ENCODE measurements at places on chromosomes 3 and 15.

DNA sequence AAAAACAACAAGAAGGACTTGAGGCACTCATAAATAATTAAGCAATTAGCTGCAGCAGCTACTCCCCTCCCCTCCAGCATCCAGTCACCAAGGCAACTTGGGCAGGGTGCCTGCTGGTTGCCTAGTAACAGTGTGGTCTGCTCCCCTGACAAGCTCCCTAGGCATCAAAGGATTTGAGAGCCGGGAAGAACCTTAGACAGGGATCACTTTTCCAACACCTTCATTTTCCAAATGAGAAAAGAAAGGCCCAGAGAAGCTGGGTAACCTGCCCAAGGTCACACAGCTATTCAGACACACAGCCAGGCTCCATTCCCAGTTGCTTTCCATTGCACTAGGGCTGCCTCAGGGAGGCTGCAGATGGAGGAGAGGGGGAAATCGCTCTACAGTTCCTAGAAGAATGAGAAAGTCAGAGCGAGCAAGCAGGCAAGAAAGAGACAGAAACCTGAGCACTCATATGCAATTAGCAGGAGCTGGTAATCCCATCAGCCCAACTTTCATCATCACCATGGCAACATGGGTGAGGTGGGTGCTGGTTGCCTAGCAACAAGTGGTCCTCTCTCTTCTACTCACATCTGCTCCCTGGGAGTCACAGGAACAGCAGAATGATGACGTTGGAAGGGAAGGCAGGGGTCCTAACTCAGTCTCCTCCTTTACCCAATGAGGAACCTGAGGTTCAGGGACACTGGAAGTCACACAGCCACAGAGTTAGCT lies 3.6 kb upstream of the EIF4E3 start:
- DNase-seq: peak; percentile 36

- DNase-seq: no peak
Measured at GRCh38 chr3:37675833-37676596, 185.7 kb upstream of the CTDSPL start.

DNA sequence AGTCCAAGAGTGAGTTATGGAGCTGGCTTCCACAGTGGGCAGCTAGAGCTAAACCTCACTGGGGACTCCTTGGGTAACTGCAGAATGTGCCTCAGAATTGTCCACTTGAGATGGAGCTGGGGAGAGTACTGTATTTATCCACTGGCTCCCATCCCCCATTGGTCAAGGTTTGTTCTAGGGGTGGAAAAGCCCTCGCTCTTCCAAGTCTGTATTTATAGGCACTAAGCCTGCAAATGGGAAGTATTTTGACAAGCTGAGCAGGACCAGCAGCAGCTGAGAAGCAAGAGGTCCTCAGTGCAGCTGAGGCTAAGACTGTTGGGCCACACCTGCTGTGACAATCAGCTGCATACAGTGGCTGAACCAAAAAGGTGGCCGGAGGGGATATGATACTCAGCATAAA lies 5.8 kb downstream of the USP13 start:
- no peak for DNase-seq

DNA sequence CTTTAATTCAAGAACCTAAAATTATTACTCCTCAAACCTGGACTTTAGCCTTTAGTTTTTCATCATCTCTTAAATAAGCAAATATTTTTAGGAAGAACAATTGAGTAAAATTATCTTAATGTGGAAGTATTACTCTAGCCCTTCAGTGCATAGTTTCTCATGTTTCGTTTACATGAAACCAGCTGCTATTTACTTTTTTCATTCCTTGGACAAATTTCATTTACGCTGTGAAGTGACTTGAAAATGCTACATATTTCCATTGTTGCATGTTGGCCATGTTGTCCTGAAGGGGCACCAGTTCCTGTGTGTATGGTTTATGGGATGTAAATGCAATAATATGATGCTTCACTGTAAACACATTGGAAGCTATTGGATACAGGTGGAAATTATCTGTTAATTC lies 49.9 kb downstream of the SLC25A26 start:
- DNase-seq: no peak

DNA sequence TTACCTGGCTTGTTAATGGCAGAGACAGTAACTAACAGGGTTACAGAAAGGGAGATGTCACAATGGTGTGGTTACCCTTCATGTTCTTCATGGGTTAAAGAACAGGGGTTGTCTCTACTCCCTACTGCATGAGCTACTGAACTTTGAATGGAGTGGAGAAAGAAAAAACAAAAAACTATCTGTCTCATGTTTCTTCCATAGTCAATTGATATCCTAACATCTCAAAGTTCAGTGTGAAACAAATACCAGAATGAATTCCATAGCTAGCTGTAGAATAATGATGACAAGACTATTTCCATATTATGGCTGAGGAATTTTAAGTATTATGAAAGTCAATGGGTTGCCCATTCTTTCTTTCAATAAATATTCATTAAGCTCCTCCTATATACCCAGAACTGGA lies 161.3 kb upstream of the LPP start:
- no peak for DNase-seq

DNA sequence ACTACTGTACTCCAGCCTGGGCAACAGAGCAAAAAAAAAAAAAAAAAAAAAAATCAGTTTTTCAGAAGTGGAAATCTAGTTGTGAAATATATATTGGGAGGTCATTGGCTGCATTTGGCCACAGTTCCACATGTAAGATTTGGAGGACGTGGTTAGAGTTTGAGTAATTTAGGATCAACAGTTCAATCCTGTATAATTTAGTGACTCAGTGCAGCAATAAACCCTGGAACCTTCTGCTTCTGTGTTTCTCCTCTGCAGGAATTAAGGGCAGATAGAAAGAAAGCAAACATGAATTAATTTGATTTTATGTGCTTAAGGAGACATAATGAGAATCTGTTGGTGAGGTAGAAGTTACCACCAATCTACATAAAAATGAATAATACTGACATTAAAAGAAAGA lies 347.0 kb downstream of the PTPRG start:
- no peak for DNase-seq

DNA sequence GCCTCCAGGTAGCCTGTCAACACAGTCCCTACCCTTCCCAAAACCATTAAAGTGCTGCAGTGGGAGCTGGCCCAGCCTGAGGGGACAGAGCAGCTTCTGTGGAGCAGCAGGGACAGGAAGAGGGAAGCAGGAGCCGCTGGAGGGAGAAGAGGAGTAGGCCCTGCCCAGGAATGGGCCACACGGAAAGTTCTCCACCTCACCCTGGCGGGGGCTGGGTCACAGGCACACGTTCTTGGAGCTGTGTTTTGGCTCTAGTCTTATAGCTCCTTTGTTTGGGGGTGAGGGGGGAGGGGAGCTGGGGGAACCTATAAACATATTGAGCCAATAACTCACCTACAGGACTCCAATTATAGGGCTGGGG lies 508.6 kb downstream of the SHQ1 start:
- no peak for DNase-seq

DNA sequence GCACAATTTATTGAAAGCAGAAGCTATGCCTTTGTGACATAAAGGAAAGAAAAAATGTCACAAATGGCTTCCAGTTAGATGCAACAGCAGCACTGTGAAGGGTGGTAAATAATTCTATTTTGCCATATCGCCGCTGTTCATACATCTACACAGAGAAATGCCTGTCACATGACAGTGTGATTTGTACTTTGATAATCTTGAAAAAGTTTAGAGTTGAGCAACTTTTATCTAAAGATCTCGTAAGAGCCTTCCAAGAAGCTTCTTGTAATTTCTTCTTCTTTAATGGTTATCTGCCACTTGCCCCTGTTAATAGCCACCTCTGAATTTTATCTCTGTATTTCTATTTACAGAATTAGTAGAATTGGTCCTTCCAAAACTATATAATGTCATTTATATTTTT lies 192.3 kb downstream of the ATP8B4 start:
- DNase-seq: no peak

GRCh38 chr3:98903705-98904481 lies 2.4 kb upstream of the DCBLD2 start:
- no peak for DNase-seq

DNA sequence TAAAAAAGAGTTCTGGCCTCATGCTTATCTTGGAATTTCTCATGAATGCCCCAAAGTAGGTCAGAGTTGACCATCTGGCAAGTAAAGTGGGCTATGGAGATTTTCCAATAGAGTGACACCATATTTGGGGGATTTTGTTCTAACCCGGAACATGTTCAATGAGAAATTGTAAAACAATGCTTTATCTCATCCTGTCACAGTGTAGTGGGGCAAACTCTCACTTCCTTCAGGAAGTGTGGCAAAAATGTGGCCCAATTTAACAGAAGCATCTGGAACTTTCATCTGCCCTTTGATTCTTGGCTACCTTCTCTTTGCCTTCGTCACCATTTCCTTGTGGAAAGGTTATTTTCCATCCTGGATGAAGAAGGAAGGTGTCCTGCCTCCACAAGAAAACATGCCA lies 70.8 kb downstream of the ADAMTS9 start:
- DNase-seq: no peak

DNA sequence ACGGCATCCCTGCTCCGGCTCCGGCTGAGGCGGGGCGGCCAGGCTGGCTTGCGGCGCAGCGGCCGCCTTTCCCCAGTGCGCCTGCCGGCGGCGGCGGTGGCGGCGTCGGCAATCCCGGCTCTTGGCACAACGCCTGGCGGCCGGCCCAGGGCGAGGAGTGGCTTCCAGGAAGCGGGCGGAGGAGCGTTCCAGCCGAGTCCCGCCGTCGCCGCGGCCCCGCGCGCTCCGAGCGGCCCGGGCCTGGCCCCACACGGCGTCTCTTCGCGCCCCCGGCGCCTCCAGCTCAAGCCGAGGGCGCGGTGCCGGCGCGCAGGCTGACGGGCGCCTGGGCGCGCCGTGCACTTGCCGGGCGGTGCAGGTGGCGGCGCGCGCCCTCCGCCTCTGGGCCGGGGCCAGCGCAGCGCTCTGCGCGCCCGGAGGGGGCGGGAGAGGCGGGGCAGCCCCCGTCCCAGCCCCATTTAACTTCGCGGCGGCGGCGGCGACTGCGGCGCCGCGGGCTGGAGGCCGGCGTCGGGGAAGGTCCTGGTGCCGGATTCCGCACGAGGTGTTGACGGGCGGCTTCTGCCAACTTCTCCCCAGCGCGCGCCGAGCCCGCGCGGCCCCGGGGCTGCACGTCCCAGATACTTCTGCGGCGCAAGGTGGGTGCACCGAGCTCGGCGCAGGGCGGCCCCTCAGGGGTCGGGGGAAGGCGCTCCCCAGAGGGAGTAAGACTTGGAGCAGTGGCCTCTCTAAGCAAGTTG lies at the start of gene ADAMTSL3:
Gene ADAMTSL3 (plus strand): TSS at position 485 of the 740 bp plus-strand sequence. CDS start 1,639 bp downstream, outside the sequence.
- DNase-seq: no peak

DNA sequence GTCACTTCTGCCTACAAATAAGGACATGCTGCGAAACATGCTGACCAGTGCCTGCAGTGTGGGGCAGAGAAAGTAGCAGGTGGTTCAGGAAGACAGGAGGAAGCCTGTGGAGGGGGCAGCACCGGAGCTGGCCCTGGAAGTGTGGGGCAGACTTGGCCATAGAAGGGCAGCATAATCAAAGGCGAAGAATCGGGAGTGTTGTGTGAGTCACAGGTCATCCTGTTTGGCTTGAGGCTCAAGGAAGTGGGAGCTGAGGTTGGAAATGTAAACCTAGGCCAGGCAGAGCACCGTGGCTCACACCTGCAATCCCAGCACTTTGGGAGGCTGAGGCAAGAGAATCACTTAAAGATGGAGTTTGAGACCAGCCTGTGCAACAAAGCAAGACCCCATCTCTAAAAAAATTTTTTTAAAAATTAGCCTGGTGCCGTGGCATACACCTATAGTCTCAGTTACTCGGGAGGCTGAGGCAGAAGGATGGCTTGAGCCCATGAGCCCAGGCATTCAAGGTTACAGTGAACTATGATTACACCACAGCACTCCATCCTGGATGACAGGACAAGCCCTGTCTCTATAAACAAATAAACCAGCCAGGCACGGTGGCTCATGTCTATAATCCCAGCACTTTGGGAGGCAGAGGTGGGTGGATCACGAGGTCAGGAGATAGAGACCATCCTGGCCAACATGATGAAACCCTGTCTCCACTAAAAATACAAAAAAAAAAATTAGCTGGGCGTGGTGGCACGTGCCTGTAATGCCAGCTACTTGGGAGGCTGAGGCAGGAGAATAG lies 54.0 kb downstream of the FAM43A start:
- DNase-seq: no peak

DNA sequence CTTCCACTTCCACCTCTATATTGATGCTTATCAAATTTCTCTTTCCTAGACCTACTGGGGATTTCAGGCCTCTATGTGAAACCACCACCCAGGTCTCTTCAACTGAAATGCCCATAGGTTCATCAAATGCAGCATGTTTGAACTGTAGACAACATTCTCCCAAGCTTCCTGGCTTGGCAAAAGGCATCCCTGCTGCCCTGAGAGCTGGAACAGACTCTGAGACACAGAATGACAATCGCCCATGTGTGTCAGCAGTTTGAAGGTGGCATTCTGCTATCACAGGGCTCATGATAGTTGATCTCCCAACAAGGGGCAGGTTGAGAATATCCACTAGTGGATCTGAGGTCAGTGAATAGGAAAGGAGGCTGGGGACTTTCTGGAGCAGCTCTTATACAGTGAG lies 200.7 kb downstream of the RPLP1 start:
- DNase-seq: no peak

- no peak for DNase-seq
Measured at GRCh38 chr3:47908744-47909143, 105.8 kb downstream of the DHX30 start.

GRCh38 chr3:146590521-146590920 lies 14.6 kb downstream of the PLSCR5 start:
- DNase-seq: no peak

DNA sequence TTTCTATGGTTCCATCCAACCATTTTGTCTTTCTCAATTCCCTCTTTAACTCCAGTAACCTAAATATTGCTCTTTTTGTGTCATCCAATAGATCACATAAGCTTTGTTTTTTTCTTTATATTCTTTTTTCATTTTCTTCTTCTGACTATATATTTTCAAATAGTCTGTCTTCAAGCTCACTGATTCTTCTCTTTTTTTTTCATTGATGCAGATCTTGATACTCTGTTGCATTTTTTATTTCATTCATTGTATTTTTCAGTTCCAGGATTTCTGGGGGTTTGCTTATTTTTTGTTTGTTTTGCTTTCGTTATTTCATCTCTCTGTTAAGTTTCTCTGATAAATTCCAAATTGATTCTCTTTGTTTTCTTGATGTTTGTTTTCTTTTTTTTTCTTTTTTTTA lies 36.2 kb downstream of the CLDN1 start:
- DNase-seq: no peak

GRCh38 chr3:127990461-127990860 lies 61.8 kb upstream of the SEC61A1 start:
- no peak for DNase-seq

GRCh38 chr3:85760342-85760741 lies 801.6 kb downstream of the CADM2 start:
- DNase-seq: no peak

GRCh38 chr3:71492974-71493771 lies 90.4 kb downstream of the FOXP1 start:
- peak; percentile 84 for DNase-seq

GRCh38 chr3:174016186-174016585 lies 618.6 kb downstream of the NLGN1 start:
- DNase-seq: no peak

GRCh38 chr15:69997161-69997485 lies 100.6 kb downstream of the TLE3 start:
- no peak for DNase-seq

GRCh38 chr3:146550743-146551510 lies 6.5 kb upstream of the PLSCR1 start:
- no peak for DNase-seq
